ENCODE measurements at places on chromosomes 3 and 15. TPM values are rescaled to one million over a fixed set of nuclear protein-coding genes. Genes with fewer than 3 reads are reported as not detected.

Gene CCDC80
- total RNA-seq, result 1,612 TPM

Gene DGKG
- 2.0 TPM for total RNA-seq

Gene PLA1A
- total RNA-seq, result 0.83 TPM

Gene CP
- 1.1 TPM for total RNA-seq

Gene COL6A5
- not detected for total RNA-seq

Gene MEX3B
- 6.1 TPM for total RNA-seq

Measured in smooth muscle cell of bladder (primary cell).